Effector memory CD8-positive, alpha-beta T cell (primary cell): ENCODE measurements at places on chromosomes 13 and 19.

- DNase-seq: no peak
Measured at GRCh38 chr13:51576754-51577153, 7.5 kb upstream of the WDFY2 start.

DNA sequence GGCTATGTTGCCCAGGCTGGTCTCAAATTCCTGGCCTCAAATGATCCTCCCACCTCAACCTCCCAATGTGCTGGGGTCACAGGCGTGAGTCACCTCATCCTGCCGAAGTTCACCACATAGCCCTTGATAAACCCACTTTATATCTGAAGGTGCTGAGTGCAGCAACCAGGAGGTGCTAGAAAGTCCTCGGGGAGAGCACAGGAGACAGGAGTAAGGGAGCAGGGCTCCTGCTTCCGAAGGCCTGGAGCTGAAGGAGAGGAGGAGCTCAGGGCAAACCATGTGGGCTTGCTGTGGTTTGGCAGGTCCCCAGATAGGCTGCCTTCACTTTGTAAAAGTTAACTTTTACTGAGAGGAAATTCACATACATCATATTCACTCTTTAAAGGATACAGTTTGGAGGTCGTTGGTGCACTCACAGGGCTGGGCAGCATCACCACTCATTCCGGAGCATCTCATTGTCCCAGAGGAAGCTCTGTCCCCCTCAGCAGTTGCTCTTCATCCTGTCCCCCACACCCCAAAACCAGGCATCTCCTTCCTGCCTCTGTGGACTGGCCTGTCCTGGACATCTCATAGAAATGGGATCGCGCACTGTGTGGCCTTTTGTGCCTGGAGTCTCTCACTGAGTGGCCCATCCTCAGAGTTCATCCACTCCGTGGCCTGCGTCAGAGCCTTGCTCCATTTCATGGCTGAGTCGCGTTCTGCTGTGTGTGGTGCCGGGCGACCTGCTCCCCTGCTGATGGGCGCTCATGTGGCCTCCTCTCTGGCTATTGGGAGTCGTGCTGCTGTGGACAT is 49.5 kb downstream of the KDM4B start:
- DNase-seq: no peak

DNA sequence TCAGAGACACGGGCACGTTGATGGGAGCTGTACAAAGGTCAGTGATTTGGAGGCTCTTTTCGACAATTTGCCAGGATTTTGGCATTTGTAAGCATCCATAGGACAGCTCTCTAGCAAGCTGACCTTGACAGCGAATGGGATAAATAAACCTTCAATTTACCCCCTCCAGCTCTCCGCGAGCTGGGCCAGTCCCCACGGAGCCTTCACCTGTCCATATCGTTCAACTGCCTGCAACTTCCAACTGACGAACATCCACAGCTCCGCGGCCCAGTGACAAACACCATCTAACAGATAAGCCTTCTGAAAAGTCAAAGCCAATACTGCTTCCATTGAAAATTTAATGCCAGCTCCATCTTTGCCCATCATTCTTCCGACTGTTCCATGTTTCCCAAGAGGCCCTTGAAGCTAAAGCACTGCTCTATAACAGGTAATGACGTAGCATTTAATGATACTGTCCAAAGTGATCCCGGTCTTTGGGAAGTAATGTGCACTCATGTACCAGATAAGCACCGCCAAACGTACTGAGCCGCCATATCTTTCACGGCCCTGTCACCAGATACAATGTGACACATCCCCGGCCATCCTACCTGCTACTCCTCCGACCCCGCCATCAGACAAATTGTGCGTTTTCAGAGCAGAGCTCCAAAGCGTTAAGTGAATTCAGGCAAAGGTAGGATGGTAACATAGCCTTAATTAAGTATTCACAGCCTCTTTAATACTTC is 365.3 kb upstream of the ZNF507 start:
- DNase-seq: no peak

DNA sequence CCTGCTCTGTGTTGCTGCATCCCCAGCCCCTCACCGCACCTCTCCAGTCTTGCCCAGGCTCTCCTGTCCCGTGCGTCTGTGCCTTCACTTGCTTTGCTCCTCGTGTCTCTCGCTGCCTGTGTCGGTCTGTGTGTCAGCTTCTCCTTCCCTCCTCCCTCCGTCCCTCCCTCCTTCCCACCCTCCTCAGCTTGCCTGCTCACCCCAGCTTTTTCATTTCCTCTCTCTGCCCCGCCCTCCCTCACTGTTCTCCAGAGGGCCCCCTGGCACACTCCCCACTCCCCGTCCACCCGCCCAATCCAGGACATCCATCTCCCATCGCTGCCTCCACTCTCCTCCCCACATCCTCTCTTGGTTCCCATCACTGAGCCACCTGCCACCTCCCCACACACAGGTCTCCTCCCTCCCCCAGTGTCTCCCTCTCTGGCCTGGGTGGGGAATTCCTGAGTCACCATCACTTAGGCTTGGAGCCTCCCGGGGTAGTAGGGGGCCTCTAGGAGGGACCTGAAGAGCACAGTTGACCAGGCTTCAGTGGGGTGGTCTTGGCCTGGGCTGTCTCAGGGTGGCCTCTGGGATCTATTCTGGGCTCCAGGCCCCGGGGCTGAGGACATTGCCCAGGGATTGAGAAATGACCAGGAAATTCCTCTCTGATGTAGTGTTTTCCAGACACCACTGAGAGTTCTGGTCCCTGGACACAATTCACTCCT is at the start of gene PTGIR:
Gene PTGIR (minus strand): TSS at position 132 of the 704 bp plus-strand sequence. CDS start 864 bp downstream, outside the sequence.
- no peak for DNase-seq
